ENCODE measurements at places on chromosomes 11 and 22. TPM values are rescaled to one million over a fixed set of nuclear protein-coding genes. Genes with fewer than 3 reads are reported as not detected.

DNA sequence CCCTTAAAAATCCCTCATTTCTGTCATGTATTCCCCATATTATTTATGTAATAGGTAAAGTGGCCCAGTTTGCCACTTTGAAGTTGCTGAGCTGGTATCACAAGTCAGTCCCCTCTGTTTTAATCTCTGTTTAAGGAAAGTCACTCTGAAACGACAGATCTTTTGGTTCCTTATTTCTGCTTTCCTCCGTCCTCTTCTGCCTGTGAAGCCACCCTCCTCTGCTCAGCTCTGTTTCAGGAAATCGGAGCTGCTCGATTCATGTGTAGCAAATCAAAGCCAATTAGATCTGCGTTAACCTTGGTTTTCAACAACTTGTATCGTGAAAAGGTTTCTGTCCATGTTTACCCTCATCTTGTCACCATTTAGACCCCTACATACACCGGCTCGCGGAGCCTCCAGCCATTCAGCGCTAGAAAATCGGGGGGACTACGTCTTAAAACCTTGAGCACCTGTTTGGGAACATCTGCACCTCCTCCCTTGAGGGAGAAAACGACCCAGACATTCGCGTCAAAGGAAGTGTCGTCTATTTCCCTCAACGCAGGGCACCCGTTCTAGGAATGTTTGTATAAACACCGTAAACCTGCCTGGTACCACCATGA, 576 bp upstream of the SC5D start:
- DNase-seq, result no peak

GRCh38 chr11:21456186-21456585, 736.7 kb upstream of the ANO5 start:
- no peak for DNase-seq

DNA sequence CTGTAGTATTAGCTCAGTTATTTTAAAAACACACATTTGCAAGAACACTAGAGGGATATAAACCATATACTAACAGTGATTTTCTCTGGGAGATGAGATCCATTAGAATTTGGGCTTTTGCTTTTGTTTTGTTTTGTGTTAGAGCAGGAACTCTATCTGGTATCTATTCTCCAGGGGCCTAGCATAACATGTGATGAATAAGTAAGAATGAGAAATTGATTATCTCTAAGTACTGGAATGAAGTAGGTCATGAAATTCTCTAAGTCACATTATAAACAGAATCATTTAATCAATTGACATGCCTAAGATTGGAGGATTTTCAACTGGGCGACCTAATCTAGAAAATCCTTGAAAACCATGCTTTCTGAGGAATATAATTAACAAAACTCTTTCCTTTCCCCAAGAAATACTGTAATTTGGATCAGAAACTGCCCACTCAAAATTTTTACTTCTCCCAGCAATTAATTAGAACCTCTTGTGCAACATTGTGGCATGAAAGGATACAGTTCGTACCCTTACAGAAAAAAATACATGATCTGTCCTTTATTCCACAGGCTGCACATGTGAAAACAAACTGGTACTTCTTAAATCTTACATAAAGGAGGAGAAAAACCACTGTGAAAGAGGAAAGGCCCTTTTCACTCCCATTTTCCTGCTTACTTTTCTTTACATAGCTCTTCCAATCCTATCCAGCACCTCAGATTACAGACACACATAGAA, 93.5 kb downstream of the MRTFA start:
- DNase-seq, result no peak

- no peak for DNase-seq
Observed at GRCh38 chr22:40782521-40782920, 36.6 kb downstream of the SLC25A17 start.

GRCh38 chr11:79485694-79486093, 44.9 kb upstream of the TENM4 start:
- DNase-seq, result no peak

UEVLD gene
- total RNA-seq, result 15.4 TPM

DNA sequence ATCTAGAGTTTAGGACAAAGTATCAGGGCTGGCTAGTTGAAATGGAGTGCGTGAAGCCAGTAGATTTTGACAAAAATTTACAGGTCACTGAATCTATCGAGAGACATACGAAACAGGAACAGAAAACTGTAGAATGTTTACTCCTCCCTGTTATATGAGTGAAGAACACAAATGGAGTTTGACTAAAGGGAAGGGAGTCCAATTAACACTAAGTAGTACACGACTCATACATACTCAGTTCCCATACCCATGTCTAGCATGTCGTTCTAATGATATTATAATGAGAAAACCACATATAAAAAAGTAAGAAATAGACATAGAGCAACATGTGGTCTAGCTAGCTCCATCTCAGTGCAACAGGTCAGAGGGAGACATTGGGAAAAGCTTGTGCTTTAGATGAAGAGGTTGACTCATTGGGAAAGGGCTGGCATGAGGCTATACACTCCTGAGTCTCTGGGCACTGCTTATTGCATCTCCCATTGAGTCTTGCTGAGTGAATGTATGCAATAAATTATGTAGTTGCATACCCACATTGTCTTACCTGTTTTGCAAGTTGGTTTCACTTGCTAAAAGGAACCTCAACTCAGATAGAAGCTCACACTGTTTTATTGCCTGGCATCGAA, 43.5 kb downstream of the CD44 start:
- no peak for DNase-seq

- no peak for DNase-seq
Observed at GRCh38 chr11:101866619-101867491, 48.0 kb upstream of the CEP126 start.

CD44 gene
- 481 TPM for total RNA-seq

MN1 gene
- 4.2 TPM for total RNA-seq

DNA sequence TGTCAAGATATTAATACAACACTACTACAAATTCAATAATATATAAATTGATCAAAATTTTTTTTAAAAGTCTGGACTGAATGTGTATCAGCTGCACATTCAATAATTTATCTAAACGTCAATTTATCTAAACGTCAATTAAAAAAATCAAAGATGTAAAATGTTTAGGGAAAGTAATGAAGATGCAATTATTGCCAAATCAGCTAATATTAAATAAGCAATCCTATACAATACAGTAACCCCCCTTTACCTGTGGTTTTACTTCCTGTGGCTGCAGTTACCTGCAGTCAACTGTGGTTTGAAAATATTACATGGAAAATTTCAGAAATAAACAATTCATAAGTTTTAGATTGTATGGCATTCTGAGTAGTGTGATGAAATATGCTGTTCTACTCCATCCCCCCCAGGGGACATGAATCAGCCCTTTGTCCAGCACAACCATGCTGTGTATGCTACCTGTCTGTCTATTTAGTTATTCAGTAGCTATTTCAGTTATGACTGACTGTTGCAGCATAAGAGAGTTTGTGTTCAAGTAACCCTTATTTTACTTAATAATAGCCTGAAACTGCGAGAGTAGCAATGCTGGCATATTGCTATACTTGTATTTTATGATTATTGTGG, 72.2 kb downstream of the CWF19L2 start:
- no peak for DNase-seq

FGF4 gene
- total RNA-seq, result not detected

- DNase-seq, result no peak
Observed at GRCh38 chr11:37502202-37502601, 904.2 kb upstream of the RAG2 start.

GRCh38 chr11:76263657-76264056, 57.4 kb upstream of the WNT11 start:
- DNase-seq, result no peak

DNA sequence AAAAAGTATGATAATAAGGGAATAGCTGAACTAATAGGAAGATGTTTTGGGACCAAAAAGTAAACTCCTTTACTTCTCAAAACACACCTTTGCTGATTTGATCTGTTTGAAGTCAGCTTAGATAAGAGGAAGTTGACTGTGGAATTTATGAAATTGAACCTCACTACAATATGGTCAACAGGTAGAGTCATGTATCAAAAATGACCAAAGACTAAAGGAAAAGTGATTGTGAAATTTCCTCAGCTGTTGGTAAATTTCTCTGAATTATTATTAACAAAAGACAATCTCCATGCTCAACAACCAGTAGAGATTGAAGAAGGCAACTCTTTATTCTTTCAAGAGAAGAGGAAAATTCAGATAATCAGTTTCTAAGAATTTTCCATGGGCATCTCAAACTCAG, 826.5 kb downstream of the KCNA4 start:
- DNase-seq, result no peak

DNA sequence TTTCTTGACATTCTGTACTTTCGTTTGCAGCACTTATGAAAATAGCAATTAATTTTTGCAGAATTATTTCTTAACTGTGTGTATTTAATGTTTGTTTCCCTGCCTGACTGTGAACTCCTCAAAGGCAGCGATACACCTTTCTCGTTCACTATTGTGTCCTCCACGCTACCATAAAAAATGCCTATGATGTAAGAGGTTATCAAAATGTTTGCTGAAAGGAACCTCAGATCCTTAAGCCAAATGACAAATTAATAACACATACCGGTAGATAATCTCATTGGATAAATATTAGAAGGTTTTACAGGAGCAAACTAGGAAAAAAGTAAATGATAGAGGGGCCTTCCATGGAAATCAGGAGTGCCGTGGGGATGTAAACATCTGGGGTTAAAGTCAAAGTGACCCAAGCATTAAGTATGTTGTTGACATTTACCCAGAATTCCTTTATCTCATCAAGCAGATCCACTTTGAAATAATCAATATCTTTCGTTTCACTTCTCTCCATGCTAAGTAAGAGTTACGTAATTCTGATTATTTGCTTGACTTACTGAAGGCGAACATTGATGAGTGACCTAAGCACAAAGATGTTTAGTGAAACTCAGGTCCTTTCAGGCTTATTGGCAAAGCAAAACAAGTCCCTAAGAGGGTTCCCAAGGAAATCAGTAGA, 2.6 kb upstream of the OOSP3 start:
- no peak for DNase-seq

DNA sequence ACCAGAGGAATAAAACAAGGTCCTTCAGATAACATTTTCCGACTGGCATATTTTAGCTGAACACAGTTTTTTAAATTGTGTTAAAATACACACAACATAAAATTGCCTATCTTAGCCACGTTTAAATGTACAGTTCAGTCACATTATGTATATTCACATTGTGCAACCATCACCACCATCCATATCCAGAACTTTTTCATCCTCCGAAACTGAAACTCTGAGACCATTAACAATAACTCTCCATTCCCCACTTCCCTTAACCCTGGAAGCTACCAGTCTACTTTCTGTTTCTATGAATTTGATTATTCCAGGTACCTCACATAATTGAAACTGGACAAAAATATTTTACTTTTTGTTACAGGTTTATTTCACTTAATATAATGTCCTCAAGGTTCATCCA, 213.3 kb downstream of the ETS1 start:
- DNase-seq, result no peak

- no peak for DNase-seq
Observed at GRCh38 chr11:71209656-71210055, 42.7 kb downstream of the SHANK2 start.

LMNTD2 gene
- 4.2 TPM for total RNA-seq

GRCh38 chr11:93288767-93289166, 41.8 kb upstream of the DEUP1 start:
- no peak for DNase-seq

Data from esophagus squamous epithelium (tissue), 5 donors.